ENCODE measurements at places on chromosomes 2 and 18. TPM values are rescaled to one million over a fixed set of nuclear protein-coding genes. Genes with fewer than 3 reads are reported as not detected.

GRCh38 chr2:50379351-50379750, 652.6 kb downstream of the NRXN1 start:
- no peak for DNase-seq

- DNase-seq = no peak
These were observed 14.0 kb downstream of the QPCT start for GRCh38 chr2:37358466-37358865.

DNA sequence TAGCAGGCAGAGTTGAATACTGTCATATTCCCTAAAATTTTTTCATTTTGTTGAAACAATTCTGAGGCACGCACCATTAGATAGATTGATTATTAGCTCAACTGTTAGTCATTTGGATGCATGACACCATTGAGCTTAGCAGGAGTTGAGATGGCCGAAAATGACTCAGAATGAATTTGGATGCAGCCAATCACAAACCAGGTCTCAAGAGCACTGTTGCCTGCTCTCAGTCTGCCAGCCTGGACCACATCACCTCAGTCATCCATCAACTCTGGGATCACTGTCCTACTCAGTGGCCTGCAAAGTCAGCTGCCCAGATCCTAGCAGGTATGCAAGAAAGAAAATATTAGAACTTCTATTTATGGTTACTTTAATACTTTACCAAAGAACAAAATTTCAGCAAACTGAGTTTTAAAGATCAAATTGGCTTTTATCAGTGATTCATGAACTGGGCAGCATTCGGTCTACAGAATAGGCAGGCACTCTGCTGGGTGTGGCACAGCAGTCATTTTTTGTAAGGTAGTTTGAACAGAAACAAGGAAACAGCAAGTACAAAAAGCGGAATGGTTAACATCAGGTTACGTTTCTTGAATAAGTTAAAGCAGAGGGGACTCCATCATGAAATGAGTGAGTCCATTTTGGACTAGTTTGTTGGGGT, 152.7 kb upstream of the ARHGAP28 start:
- no peak for DNase-seq

SCN7A gene
- 88.7 TPM for polyA plus RNA-seq

EIF2AK3 gene
- 29.0 TPM for polyA plus RNA-seq

MERTK gene
- polyA plus RNA-seq = 16.6 TPM

L3MBTL4 gene
- 6.0 TPM for polyA plus RNA-seq

G6PC2 gene
- 0.09 TPM for polyA plus RNA-seq
